ENCODE measurements at places on chromosomes 5 and 9. TPM values are rescaled to one million over a fixed set of nuclear protein-coding genes. Genes with fewer than 3 reads are reported as not detected.

IL33 gene
- total RNA-seq = 17.5 TPM

WDR38 gene
- total RNA-seq = not detected

IL13 gene
- total RNA-seq = not detected

F12 gene
- total RNA-seq = 1.3 TPM

SUSD1 gene
- total RNA-seq = 23.5 TPM

SV2C gene
- not detected for total RNA-seq

WHRN gene
- under 0.01 TPM for total RNA-seq

OGN gene
- total RNA-seq = not detected

OLFML2A gene
- 0.32 TPM for total RNA-seq

GDF9 gene
- total RNA-seq = not detected

PAXX gene
- 10.7 TPM for total RNA-seq

PGM5 gene
- total RNA-seq = 108 TPM

ECSCR gene
- total RNA-seq = 281 TPM
